Esophagus squamous epithelium (tissue), 5 donors: ENCODE measurements at places on chromosomes 6 and 20.

DNA sequence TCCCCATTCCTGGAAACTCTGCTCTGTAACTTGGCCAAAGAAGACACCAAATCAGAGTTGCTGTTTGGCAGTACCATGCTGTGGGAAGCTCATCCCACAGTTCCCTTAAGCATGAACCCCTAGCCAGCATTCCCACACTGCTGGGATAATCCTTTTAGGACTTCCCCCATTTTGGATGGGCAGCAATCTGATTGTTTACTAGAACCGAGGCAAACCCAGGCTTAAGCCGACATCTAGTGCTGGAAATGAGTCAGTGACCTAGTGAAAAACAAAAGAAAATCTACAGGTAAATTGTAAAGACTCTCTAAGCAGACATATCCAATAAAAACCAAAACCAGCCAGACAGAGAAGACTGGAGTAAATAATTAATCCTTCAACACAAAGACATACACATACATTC is 5.2 kb downstream of the DNAH8 start:
- DNase-seq, result no peak

DNA sequence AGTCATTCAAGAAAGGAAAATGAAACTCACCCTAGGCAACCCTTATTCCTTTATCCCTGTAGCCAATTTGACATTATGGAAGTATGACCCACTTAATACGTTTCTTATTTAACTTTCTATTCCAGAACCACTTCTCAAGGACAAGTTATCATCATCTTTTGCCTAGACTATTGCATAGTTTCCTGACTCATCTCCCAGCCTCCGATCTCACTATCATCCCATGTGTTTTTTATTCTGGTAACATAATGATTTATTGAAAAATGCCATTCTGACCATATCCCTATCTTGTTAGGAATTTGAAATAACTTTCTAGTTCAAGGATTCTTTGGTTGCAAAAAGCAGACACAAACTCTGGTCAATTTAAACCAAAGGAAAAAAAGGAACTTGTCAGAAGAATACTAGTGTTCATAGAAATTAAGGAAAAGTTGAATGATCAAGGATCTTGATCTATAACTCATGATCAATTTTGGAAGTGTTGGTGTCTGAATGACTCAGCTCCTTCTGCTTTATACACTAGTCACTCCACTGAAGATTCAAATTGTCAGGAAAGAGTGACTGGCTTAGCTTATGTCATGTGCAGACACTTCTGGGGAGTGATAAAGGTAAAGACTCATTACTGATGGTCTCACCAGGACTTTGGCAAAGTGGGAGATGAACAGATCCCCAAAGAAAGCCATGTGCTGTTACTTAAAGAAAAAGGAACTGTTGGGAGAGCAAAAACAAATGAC is 8.5 kb upstream of the TINAG start:
- no peak for DNase-seq

GRCh38 chr6:119237177-119237715 is 112.3 kb downstream of the MAN1A1 start:
- DNase-seq, result no peak

DNA sequence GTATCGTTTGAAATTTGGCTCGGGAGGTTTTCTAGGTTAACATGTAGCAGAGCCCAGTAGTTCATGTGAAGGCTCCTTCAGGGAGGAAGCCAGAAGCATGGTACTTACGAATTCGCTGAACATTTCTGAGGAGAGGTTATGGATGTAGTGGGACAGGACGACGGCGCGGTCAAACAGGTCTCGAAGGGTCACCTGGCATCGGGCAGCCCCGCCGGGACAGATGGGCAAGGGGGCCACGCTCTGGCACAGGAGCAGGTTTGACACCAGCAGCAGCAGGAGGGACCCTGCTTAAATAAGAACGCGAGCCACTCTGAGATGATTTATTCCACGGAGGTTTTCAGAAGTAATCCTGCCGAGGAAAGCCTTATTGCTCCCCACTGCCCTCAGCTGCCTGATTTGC is 2.5 kb downstream of the PRL start:
- DNase-seq, result no peak

GRCh38 chr6:38182426-38182825 is 362.9 kb downstream of the ZFAND3 start:
- no peak for DNase-seq
